ENCODE measurements at places on chromosomes 6 and 20.

GRCh38 chr6:46612645-46613044 is 40.0 kb downstream of the CYP39A1 start:
- H3K27me3 ChIP-seq, result peaks cover 3% of the 10 kb centered on the region
- no peaks in the 10 kb centered on the region for H3K36me3 ChIP-seq
- H3K27ac ChIP-seq, result no peak overlapping the region
- DNase-seq, result no peak
- H3K4me3 ChIP-seq, result no peak overlapping the region

GRCh38 chr20:57922706-57923105 is 212.9 kb upstream of the PMEPA1 start:
- H3K4me1 ChIP-seq, result no peaks in the 10 kb centered on the region
- H3K4me3 ChIP-seq, result no peak overlapping the region
- no peaks in the 10 kb centered on the region for H3K36me3 ChIP-seq
- H3K27me3 ChIP-seq, result no peaks in the 10 kb centered on the region
- no peak for DNase-seq

DNA sequence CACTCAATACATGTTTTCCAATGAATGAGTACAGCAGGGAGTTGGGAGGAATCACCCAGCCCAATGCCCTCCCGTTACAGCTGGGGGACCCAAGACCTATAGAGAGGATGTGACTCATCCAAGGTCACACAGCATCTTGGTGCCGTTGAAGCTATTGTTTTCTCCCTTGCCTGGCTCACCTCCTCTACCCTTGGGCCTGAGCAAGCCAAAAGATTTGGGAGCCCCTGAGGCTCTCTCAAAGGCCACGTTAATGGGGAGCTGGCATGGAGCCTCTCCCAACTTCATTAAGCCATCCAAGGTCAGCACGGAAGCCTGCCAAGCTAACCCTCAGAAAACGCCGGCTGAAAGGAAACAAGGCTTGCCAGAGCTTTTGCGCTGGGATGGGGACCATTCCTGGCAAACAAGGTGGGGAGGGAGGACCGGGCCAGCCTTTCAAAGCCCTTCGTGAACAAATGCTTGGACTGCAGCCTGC is 30.4 kb downstream of the KCNB1 start:
- H3K36me3 ChIP-seq, result no peaks in the 10 kb centered on the region
- no peaks in the 10 kb centered on the region for H3K4me1 ChIP-seq
- H3K4me3 ChIP-seq, result no peak overlapping the region
- DNase-seq, result no peak

- H3K27me3 ChIP-seq, result no peaks in the 10 kb centered on the region
- peaks cover 27% of the 10 kb centered on the region for H3K36me3 ChIP-seq
- DNase-seq, result no peak
- H3K4me3 ChIP-seq, result peak overlapping the region; percentile 96
- no peak overlapping the region for H3K27ac ChIP-seq
- peaks cover 49% of the 10 kb centered on the region for H3K4me1 ChIP-seq
These were observed 2.9 kb downstream of the UBR2 start for GRCh38 chr6:42566614-42567208.

- H3K36me3 ChIP-seq, result no peaks in the 10 kb centered on the region
- H3K27ac ChIP-seq, result no peak overlapping the region
- H3K27me3 ChIP-seq, result peaks cover 51% of the 10 kb centered on the region
- H3K4me1 ChIP-seq, result peaks cover 4% of the 10 kb centered on the region
These were observed 196.0 kb downstream of the MYLK4 start for GRCh38 chr6:2554651-2555260.
